ENCODE measurements at places on chromosomes 6 and 20.
A peak's percentile ranks its signal among the peaks of the same experiment; 100 is the strongest.

GRCh38 chr20:8301655-8302054 is 169.6 kb downstream of the PLCB1 start:
- DNase-seq: no peak

DNA sequence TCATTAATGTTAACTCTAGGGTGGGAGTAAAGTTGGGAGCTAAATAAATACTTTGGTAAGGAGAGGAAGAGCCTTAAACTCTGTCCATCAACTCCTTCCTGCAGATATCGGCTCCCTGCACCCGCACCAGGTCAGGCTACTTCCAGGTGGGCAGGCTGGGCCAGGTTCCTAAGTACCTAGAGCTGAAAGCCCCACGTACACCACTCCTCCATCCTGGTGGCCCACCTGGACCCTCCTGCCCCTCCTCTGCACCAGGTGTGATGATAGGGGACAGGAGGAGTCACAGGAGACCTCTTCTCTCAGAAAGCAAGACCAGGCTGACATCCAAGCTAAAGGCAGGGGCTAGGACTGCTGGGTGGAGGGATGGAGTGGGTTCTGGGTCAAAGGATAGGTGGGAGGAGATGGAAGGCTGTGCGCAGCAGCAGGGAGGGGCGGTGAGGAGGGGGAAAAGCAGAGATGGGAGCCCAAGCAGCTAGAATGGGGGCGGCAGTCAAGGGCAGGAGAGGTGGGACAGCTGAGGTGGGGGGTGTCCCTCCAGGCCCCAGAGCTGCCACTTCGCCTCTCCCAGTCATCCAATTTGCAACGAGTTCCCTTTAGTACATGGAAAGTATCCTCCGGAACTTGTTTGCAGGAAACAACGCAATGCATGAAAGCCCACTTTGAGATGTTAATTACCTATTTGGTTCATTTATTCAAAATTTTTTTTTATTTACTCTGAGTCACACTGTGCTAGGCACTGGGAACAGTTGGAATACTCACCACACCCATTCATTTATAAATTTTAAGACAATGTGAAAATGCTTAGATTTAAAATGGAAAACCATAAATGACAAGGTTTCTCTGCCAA is 15.2 kb upstream of the TOX2 start:
- DNase-seq: no peak

GRCh38 chr6:107083047-107083768 is 32.1 kb downstream of the BEND3 start:
- no peak for DNase-seq

- DNase-seq: no peak
Measured at GRCh38 chr20:60687213-60687612, 564.8 kb upstream of the CDH4 start.

GRCh38 chr6:14294270-14294951 is 176.8 kb downstream of the CD83 start:
- DNase-seq: no peak

DNA sequence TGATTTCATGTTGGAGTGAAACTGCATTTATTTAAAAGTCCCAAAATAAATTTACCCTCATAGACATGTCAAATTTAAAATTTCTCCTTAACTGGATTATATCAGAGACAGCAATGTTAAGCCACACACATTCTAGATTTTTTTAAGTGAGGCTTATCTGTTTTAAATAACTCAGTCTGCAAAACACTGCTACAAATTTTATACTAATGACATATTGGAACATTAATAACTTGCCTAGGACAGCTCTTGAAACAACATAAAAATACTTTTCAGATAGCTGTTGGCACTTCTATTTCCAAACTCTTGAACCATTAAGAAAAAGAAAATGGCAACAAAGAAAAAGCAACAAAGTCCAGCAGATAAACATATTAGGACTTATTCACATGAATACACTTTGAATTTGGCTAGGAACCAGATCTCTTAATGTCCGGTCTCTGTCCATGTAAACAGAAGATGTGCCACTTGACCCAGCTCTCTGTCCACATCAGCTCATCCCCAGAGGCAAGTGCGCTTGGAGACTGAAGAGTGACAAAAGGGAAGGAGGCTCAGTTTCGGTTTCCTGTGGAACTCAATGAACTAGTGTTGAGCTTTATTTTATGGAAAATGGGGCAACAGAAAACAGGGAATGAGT is 219.3 kb upstream of the THBS2 start:
- DNase-seq: no peak

DNA sequence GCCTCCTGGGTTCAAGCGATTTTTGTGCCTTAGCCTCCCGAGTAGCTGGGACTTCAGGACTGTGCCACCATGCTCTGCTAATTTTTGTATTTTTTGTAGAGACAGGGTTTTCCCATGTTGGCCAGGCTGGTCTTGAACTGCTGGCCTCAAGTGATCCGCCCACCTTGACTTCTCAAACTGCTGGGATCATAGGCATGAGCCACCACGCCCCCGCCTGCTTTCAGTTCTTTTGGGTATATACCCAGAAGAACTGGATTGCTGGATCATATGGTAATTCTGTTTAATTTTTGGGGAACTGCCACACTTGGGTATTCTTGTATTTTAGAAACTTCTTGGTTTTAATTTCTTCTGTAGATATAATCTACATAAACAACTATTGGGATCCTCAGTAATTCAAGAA is 17.0 kb downstream of the CDS2 start:
- no peak for DNase-seq

GRCh38 chr6:163667372-163668060 is 253.0 kb downstream of the QKI start:
- DNase-seq: peak; percentile 73

Data from skeletal muscle cell (primary cell).